PC-3 (cell line): ENCODE measurements at places on chromosomes 7 and 10. TPM values are rescaled to one million over a fixed set of nuclear protein-coding genes. Genes with fewer than 3 reads are reported as not detected.
A peak's percentile ranks its signal among the peaks of the same experiment; 100 is the strongest.

GRCh38 chr7:100132126-100132525, 5.4 kb downstream of the MBLAC1 start:
- no peak for DNase-seq

GRCh38 chr7:96337519-96337918, 15.6 kb upstream of the SLC25A13 start:
- DNase-seq, result no peak

- DNase-seq, result no peak
These were observed 126.4 kb upstream of the RSU1 start for GRCh38 chr10:16943295-16944285.

DNA sequence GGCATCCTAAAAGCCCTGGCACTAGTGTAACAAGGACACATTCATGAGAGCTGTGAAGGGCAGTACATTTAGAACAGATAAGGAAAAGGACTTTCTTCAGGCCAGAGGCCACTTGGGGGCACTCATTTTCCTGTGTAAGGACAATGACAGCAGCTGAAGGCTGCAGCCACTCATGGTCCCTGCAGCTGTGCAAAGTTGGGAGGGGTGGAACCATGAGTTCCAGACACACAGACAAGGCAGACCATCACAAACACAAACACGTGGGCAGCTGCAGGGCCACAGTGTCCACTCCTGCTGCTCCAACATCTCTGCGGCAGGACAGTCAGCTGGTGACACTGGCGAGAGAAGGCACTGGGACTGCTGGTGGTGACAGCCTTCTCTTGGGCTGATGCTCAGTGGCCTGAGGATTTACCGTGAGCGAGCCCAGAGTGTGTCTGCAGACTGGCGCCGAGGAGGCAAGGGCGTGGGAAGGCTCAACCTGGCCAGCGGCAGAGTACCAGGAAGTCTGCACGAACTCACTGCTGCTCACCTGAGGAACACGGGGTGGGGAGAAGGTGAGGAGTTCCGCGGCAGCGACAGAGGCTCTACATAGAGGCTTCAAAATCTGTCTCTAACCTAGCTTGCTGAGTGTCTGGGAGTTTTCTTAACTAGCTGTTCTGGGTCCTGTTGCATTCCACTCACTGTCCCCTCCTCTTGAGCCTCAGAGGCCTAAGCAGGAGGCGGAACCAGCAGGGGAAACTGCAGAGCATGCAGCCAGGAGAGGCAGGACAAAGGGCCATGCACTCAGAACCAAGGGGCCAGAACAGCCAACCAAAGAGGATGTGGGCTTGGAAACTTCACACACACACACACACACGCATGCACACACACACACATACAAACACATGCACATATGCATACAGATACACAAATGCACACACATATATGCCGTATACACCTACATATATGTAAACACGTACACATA, 76.5 kb upstream of the DDC start:
- DNase-seq, result no peak

DNA sequence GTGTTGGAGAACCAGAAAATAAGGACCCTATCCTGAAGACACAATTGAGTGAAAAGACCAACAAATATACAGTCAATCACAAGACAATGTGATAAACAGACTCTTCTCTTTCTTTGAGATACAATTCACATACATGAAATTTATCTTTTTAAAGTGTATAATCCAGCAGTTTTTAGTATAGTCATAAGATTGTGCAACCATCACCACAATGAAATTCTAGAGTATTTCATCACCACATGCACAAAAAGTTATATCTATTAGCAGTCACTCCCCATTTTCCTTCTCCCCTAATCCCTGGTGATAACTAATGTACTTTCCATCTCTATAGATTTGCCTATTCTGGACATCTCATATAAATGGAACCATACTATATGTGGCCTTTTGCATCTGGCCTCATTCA, 8.2 kb upstream of the SORBS1 start:
- DNase-seq, result no peak

GRCh38 chr10:130774871-130775270, 536.6 kb downstream of the TCERG1L start:
- no peak for DNase-seq

GRCh38 chr10:131571865-131572264, 260.3 kb upstream of the TCERG1L start:
- DNase-seq, result no peak

- DNase-seq, result no peak
These were observed 2.2 kb downstream of the IRF5 start for GRCh38 chr7:128939861-128940410.

DNA sequence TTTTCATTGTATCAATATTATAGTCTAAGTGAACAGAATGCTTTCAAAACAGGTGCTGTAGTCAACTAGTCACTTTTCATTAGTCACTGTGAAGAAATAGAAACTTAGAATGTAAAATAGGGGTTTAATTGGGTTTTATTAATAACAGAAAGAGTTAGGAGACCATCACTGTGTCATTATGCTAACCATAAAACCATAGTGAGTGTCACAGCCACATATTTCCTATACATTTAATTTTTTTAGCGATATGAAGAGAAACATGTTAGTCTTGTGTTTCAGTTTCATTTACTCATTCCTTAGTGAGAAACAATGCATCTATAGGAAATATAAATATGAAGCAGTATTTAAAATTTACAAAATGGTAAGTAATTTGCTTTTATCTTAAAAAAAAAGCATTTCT, 22.2 kb downstream of the SPAG6 start:
- no peak for DNase-seq

- no peak for DNase-seq
These were observed 70.0 kb downstream of the CHRM2 start for GRCh38 chr7:136938476-136938875.

- no peak for DNase-seq
These were observed 69.5 kb upstream of the CTTNBP2 start for GRCh38 chr7:117942780-117943179.

DNA sequence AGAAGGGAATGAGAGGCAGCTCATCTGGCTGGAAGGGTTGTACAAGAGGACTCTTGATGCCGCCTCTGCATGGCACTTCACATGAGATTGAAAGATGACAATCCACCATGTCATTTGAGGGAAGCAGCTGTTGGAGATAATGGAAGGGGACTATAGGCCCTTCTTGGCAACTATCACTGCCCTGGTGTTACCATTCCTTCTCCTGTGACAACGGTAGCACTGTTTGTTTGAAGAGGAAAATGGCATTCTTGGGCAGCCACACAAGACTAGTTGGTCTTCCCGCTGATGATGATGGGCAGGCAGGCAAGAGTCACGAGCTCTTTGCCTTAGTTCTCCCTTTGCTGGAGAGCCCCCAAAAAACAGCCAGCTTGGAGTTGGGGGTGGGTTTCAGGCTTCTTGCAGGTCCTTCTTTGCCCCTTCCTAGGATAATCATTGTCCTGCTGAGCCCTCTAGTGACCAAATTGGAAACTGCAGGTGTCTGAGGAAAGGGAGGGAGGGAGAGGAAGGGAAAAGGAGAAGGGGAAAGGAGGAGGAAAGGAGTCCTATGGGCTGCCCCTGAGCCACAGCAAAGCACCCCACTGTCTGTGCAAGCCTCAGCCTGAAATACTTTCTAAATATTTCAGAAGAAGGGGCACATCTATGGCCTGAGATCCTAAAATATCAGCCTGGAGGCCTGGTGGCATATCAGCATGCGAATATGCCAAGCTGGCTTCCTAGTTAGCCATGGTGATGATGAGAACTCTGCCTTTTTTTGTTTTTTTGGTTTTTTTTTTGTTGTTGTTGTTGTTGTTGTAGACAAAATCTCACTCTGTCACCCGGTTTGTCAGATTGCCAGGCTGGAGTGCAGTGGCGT, 165.6 kb upstream of the KMT2E start:
- DNase-seq, result peak; percentile 78

- no peak for DNase-seq
These were observed 1530.2 kb upstream of the LRRTM3 start for GRCh38 chr10:65395631-65396030.

- DNase-seq, result no peak
These were observed at the start of gene FAM131B for GRCh38 chr7:143362131-143363015. Gene FAM131B (minus strand): TSS chr7:143362713. CDS start chr7:143362603, 110 bp downstream.

GRCh38 chr7:179948-180694, 12.2 kb upstream of the FAM20C start:
- DNase-seq, result no peak

GRCh38 chr10:108905821-108906220, 1017.5 kb downstream of the XPNPEP1 start:
- DNase-seq, result no peak

DNA sequence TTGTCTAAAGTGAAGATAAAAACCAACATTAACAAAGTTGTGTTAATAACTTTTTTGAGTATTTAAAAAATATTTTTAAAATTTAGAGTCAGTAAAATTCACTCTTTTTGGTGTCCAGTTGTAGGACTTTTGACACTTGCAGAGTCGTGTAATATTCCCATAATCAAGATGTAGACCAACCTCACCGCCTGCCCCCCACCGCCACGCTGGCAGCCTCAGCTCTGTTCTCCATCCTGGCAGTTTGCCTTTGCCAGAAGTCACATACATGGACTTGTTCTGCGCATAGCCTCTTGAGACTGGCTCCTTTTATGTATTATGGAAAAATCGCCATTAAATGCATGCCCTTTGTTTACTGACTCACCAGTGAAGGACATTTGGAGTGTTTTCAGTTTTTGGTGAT, 27.3 kb upstream of the SYCE1 start:
- DNase-seq, result no peak

GRCh38 chr10:103742824-103743223, 112.6 kb downstream of the SH3PXD2A start:
- no peak for DNase-seq

GRCh38 chr7:158123753-158124152, 463.9 kb downstream of the PTPRN2 start:
- no peak for DNase-seq

- no peak for DNase-seq
These were observed 728.3 kb downstream of the TYW1 start for GRCh38 chr7:67724955-67725354.

DNA sequence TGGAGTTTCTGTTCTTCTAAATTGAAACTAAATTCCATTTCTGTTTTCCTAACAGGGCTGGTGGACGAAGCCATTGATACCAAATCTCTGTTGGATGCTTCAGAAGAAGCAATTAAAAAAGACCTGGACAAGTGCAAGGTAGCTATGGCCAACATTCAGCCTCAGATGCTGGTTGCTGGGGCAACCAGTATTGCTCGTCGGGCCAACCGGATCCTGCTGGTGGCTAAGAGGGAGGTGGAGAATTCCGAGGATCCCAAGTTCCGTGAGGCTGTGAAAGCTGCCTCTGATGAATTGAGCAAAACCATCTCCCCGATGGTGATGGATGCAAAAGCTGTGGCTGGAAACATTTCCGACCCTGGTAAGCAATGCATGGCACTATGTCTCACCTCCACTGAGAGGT, 45.6 kb downstream of the AP3M1 start:
- no peak for DNase-seq

DNA sequence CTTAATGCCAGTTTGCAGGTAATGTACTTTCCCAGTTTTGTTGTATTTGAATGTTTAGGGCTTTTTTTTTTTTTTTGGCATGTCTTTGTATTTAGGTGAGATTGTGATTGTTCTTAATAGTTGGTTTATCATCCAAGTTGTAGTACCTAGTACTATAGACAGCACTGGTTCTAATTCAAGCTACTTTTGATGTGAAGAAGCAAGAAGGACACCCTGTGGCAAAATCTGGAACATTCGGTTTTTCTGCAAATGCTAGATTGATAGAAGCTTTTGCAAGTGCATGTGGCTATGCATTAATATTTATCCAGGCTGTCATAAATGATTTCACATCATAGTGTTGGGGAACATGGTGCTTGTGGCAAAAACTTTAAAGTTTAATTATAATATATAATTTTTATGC, 248.9 kb downstream of the FOXP2 start:
- DNase-seq, result peak; percentile 52

GRCh38 chr7:149292462-149292823, 30.4 kb downstream of the ZNF783 start:
- DNase-seq, result no peak

HOXA10 gene
- total RNA-seq, result 36.0 and 46.1 TPM in 2 replicates

LIPJ gene
- total RNA-seq, result not detected in 2 replicates

TRIM74 gene
- total RNA-seq, result 0.23 TPM in 1 of 2 replicates, not detected in the other

HABP2 gene
- total RNA-seq, result not detected in 2 replicates

LIPK gene
- total RNA-seq, result not detected in 2 replicates

PRKRIP1 gene
- total RNA-seq, result 28.9 and 49.4 TPM in 2 replicates

HOGA1 gene
- total RNA-seq, result 0.15 TPM in 1 of 2 replicates, not detected in the other

CLRN3 gene
- total RNA-seq, result not detected in 2 replicates

PLPP4 gene
- total RNA-seq, result 5.0 and 10.7 TPM in 2 replicates

CCL24 gene
- not detected in 2 replicates for total RNA-seq

RASA4B gene
- total RNA-seq, result 10.2 and 17.2 TPM in 2 replicates

OR2A5 gene
- total RNA-seq, result not detected in 2 replicates

GCC1 gene
- 11.2 and 11.9 TPM in 2 replicates for total RNA-seq

SAMD9L gene
- 2.6 and 2.8 TPM in 2 replicates for total RNA-seq

PILRA gene
- total RNA-seq, result 0.92 and 1.9 TPM in 2 replicates
